Midbrain (tissue), 1 donor: ENCODE measurements at places on chromosomes 7 and 10.

DNA sequence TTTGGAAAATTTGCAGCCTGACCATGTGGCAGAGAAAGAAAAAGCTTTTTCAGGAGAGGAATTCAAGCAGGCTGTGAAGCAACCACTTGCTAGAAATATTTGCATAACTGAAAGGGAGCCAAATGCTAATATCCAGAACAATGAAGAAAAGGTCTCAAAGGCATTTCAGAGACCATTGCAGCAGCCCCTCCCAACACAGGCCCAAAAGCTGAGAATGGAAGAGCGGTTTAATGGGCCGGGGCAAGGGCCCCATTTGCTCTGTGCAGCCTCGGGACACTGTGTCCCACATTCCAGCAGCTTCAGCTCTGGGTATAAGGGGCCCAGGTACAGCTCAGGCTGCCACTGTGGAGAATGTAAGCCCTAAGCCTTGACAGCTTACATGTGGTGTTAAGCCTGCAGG, 918.1 kb upstream of the POT1 start:
- no peak for DNase-seq

DNA sequence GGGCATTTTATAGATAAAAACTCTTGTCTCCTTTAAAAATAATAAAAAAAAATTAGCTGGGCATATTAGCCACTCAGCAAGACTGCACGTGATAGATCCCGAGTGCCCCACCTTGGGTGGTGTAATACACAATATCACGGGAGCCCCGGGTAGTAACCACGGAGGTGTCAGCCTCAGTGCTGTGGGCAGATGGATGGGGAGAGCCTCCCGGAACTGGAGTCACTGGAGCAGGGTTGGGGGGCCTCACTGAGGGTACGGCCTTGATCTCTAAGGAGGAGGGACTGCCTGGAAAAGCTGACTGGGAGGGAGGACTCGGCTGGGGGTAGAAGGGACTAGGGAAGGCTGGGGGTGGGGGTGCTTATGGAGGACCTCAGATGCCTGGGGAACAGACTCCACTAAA, 12.6 kb downstream of the LEP start:
- DNase-seq, result no peak

DNA sequence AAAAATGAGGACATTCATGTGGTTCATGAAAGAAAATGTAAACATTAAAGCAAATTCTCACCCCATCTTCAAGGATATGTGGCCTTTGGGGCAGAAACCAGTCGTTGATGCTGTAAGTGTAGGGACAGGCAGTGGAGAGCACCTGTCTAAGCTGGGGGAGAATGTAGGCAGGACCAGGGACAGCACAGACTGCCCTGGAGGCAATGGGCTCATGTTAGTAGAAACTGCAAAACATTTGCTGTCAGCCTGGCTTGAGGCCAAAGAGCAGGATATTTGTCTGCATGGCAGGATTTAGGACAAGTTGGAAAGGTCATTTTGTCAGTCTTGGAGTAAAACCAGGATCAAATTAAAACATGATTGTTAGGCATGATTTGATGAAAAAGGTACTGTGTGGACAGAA, 211.6 kb upstream of the AGK start:
- no peak for DNase-seq

GRCh38 chr7:157873181-157873580, 536.4 kb downstream of the DNAJB6 start:
- no peak for DNase-seq

DNA sequence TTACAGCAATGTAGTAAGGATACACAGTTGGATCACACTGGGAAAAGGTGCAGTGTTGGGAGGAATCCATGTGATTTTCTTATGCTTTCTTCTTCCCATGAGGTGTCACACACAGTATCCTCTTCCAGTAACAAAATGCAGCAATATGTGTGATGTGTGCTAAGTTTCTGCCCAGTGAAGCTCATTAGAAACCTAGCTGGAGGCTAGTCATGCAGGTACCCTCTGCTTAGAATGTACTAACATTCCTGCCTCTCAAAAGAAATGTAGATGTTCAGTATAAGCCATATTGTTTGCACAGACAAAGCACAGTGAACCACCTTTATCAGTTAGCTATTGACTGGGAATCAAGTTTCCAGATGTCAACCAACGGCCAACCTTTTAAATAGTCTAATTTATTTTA, 12.9 kb upstream of the KCND2 start:
- no peak for DNase-seq

GRCh38 chr10:95214793-95215192, 20.8 kb downstream of the ACSM6 start:
- DNase-seq, result no peak

DNA sequence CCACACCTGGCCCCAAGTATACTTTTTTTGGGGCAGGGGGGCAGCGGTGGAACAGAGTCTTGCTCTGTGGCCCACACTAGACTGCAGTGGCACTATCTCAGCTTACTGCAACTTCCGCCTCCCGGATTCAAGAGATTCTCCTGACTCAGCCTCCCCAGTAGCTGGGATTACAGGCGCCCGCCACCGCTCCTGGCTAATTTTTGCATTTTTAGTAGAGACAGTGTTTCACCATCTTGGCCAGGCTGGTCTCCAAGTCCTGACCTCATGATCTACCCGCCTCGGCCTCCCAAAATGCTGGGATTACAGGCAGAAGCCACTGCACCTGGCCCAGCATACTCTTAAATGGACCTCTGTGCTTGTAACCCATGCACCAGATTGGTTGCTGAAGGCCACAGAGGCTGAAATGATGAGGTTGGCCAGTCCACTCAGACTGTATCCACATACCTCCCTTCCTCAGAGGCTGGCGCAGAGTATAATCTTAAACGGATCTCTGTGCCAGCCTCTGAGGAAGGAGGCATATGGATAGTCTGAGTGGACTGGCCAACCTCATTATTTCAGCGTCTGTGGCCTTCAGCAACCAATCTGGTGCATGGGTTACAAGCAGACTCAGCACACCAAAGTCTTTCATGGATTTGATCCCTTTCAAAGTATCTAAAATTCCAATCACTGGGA, 3.0 kb downstream of the CALN1 start:
- DNase-seq, result no peak

- no peak for DNase-seq
Observed at GRCh38 chr7:114832906-114833595, 88.8 kb upstream of the MDFIC start.

GRCh38 chr7:158265743-158266080, 321.9 kb downstream of the PTPRN2 start:
- no peak for DNase-seq

DNA sequence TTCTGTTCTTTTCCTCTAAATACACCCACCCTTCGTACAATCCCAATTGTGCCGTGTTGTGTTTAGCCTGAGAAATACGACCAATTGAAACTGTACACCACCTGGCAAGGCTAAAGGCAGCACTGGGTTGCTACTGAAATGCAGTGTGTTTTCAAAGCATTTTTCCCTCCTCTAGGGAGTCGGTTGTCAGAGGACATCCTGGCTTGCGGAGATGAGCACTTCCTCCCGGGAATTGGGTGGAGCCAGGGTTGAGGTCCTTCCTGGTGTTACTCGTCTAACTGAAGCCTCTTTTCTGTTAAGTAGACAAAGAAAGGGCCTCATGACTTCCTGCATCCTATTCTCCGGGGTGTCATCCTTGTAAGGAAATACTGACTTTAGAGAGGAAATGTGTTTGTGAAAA, 133.5 kb downstream of the MTPAP start:
- DNase-seq, result no peak

- no peak for DNase-seq
Observed at GRCh38 chr10:31166606-31167005, 134.9 kb upstream of the ZNF438 start.

DNA sequence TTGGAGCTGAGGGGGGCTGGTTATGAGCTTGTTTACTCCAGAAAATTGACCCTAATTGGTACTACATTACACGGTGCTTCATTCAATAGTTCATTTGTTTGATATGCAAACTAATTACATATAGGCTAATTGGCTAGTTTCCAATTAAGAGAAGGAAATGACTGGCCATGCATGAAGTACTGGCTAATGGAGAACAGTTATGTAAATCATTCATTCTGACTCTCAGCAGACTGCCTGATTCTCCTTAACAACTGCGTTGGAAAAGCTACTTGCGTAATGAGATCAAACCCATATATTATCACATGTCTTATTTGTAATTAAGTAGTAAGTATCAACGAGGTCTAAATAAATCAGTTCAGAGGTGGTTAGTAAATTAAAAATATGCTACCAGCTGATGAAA, 81.8 kb upstream of the CTTNBP2 start:
- no peak for DNase-seq

- no peak for DNase-seq
Observed at GRCh38 chr7:155950898-155951553, 138.8 kb upstream of the SHH start.

DNA sequence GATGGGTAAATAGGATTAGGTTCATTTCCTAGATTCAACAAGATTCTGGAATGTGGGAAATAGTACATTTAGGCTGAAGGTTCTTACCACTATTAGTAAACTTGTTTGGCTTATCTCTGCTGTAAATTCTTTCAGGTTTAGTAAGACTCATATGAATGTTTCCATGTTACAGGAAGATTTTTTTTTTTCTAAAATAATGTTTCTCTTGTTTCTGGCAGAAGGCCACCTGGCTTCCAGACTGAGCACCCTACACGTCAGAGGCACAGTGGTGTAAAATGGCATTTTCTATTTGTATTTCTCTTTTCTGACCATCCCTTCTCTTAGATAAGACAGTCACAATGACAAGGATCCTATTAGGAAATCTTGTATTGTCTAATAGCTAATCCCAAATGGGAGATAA, 22.7 kb upstream of the AASS start:
- DNase-seq, result no peak

- DNase-seq, result no peak
Observed at GRCh38 chr7:98872328-98872924, 2.6 kb upstream of the TMEM130 start.

GRCh38 chr7:56092789-56093531, at the start of gene PHKG1:
Gene PHKG1, minus strand, starts transcription at chr7:56092952. Its CDS starts 4,011 bp downstream, at chr7:56088941.
- DNase-seq, result peak; percentile 88

DNA sequence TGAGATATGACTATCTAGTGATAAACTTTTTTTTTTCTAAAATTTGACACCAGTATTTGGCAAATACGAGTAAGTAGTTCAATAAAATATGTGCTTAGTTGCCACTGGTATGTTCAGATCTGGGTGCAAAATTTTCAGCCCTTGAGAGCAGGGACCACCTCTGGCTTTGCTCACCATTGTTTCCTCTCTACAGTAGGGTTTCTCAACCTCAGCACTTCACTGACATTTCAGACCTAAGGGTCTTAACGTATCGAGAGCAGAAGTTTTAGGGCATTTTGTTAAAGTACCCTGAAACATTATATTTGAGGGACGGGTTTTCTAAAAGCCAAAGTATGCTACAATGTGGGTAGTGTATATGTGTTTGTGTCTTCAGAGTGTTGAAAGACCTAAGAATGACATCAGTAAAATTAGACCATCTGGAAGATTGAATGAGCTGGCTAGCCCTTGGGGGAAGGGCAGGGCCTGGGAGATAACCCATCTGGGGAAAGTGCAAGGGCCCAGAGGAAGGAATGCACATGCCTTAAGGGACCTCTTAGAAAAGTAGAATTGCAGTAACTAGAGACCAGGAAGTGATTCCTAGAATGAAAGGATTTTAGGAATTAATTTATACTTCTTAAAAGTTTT, 11.8 kb downstream of the BZW2 start:
- no peak for DNase-seq

- no peak for DNase-seq
Observed at GRCh38 chr10:2476218-2476811, 591.0 kb upstream of the PFKP start.

DNA sequence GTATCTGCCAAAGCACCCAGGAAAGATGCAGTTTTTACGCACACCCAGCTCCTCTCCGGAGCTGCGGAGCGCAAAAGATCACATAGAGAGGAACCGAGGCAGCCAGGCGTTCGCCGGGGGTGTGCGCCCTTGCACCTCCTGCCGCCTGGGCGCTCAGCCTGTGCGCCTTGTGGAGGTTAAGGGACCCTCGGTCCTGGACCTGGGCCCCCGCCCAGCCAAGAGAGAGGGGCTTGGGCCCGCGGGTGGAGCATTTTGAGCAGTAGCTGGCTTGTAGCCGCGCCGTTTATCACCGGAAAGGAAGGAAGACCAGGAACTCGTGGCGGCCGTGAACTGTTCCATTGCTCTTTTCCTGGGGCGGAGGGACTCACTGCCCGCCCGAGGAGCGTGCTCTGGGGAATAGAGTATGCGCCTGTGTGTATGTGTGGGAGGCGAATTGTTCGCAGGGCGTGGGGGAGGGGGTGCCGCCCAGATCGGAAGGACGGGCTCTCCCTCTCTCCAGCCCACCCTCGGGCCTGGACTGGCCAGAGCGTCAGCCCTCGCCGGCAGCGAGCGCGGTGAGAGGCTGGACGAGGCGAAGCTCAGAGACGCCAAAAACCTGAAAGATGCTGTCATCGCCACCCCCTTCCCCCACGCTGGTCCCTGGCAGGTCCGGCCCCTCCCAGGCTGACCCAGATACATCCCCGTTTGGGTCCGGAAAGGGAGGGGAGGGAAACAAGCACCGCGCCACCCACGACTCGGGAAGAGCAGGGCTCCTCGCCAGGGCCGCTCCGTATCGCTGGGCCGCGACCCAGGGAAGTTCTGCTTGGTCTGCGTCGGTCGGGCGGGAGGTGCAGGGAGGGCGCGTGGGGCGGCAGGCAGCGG, 1.2 kb upstream of the WNT2 start:
- no peak for DNase-seq

DNA sequence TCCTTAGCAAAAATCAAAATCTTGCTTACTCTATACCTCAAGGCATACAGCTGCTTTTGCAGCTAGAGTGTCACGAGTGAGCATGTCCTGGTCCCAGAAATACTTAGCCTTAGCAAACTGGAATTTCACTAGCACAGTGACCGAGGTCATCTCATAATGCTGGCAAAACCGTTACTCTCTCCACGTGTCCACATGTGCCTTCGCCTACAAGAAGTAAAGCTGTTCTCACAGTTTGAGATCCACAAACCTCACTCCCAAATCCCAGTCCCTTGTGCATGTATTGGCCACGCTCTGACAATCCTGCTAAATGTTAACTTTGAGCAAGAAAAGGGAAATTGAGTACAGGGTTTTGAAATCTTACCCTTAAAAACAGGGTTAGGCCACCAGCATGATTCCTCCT, 111.0 kb upstream of the PLXDC2 start:
- DNase-seq, result no peak

DNA sequence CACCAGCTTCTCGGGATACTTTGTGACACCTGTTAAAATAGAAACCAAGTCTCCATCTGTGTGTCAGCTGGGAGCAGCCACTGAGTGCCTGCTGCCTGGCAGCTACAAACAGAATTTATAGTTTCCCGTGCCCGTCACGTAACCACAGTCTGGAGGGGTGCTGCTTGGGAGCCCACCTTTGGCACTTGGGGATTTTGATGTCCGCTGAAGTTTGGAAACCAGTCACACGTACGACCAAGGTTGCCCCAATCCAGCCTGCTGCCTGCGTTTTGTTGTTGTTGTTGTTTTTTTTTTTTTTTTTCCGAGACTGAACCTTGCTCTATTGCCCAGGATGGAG, 1.6 kb downstream of the TRRAP start:
- DNase-seq, result no peak

- no peak for DNase-seq
Observed at GRCh38 chr10:130171196-130171595, 35.0 kb downstream of the GLRX3 start.

DNA sequence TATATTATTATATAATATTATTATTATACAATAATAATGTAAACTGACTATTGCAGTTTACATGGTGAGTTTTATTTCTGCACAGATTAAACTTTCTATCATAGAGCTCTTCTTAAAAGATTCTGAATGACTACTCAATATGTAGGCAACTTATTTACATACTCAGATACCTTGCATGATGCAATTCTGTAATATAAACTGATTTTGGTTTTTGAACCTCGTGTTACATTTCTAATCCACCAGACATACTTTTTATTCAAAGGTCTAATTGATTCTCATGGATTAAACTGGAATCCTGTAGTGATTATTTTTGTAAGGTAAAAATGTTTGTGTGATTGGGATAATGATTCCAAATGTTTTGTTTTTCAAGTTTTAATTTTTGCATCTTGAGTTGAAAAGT, 19.9 kb downstream of the SLC26A4 start:
- DNase-seq, result no peak
